ENCODE measurements at places on chromosomes 1 and 21.
A peak's percentile ranks its signal among the peaks of the same experiment; 100 is the strongest.

GRCh38 chr1:178412400-178412770, 84.4 kb downstream of the CLEC20A start:
- DNase-seq, result no peak

DNA sequence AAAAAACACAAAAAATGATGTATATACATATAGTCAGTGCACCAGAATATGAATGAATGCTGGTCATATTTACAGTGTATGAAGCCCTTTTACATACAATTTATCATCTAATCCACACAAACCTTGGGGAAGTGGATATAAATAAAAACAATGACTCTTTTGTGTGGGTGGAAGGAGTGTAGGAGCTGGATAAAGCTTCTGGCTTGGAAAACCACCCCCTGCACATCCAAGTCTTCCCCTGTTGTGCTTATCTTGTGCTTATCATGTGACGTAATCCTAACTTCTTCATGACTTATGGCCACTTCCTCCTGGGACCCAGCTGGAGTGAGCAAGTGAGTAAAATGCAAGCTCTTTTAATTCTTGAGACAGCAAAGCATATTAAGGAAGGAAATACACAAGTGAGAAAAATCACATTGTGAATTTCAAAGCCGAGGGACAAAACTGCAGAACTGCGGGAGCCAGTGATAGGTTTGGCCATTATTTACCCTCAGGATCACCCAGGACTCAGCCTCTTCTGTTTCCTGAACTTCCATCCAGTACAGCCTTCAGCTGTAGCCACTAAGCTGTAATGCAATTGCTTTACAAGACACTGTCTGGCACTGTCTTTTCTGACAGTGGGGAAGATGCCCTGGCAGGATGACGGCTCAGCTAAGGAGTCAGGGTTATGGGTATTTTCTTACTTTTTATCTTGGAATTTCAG, 104.0 kb upstream of the PPM1J start:
- DNase-seq, result no peak

DNA sequence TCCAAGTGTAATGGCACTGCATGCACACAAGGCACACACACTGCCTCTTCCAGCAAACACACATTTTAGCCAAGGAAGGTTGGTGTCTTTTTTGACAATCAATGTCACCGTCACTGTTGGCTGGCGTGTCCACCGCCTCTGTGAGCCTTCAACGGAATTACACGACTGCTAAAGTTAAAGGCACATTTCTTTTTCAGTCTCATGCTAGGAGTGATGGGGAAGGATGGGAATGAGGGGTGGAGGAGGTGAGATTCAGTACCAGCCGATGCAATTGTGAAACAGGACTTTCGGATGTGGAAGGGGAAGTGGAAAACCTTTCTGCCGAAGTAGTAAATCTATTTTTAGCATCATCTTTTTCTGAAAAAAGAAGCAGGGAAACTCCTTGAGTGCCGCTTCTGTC, 1.4 kb downstream of the ELAVL4 start:
- no peak for DNase-seq

- no peak for DNase-seq
These were observed 23.0 kb downstream of the KNCN start for GRCh38 chr1:46528297-46528955.

DNA sequence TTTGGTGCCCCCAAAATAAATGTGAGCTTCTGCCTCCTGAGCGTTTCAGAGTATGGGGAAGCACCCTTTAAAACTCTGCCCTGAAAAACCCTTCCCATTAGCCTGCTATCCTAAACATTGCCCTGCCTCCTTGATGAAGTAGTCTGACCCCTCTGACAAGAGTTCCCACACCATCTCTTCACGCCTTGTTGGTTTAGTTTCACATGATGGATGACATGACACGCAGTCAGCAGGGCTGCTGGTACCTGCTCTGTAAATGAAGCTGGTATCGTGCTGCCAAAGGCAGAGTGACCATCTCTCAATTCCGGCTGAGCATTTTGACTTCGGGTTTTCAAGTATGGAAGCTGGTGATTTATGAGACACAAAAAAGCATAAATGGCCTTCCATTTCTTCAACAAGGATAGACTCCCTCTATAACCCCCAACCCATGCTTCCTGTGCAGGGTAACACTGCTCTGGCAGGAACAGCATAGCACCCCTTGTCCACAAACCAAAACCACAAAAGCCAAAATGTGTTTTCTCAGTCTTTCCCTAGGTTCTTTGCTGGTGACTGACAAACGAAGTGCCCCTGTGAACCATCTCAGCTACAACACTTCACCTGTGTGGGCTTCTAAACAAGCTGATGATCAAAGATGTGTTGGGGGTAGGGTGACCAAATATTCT, 444.6 kb downstream of the NUF2 start:
- no peak for DNase-seq

DNA sequence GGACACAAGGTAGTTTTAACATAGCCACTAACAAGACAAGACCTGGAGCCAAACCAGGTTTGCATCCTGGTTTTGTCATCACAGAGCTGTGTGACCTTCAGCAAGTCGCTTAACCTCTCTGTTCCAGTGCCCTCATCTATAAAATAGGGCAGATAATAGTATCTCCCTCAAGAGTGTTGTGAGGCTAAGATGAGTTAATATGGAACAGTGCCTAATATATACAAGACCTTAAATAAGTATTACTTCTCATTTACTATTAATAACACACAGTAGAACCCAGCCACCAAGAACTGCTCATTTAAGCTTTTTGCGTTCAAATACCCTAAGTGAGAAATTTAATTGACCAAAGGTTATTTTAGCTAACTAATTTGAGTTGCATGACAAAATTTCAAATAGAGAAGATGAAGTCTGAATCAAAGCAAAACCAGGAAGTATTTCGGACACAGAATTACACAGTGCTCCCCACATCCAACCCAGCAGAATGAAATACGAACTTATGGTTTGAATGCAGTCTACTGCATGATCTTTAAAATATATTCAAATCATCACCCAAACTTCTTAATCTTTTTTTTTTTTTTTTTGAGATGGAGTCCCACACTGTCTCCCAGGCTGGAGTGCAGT, 123.9 kb upstream of the KRTAP19-8 start:
- no peak for DNase-seq

DNA sequence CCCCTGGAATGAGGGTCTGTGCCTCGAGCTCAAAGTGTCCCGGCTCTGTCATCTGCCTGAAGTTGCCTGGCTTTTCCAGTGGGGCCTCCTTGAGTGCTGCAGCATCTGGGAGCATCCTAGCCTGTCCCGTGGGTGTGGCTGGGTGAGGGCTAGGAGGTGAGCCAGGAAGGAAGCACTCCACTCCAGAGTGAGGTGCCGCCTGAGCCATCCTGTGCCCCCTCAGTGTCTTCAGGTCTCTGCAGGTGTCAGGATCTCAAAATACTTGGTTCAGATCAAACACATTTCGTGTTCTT, 11.5 kb downstream of the IBA57 start:
- no peak for DNase-seq

GRCh38 chr1:183998045-183998444, 39.5 kb downstream of the COLGALT2 start:
- no peak for DNase-seq

DNA sequence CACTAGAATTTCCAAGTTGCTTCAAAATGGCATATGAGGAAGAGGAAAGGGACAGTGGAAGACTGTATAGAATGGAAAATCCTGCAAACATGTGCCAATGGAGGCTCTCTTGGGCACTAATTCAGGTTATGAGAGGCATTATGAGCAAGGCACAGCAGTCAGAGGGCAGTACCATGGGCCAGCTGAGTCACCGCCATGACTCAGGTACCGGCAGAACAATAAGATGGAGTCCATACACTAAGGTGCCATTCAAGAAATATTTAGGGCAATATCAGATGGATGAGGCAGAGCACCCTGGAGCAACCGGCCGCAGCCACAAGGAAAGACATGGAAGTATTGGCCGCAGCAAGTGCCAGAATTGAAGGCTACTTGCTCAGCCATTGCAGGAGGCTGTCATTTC, 25.6 kb upstream of the VAV3 start:
- DNase-seq, result no peak

GRCh38 chr1:28668956-28669723, 556 bp downstream of the GMEB1 start:
- peak; percentile 28 for DNase-seq

- no peak for DNase-seq
These were observed 15.6 kb downstream of the RPS27 start for GRCh38 chr1:154006136-154006535.
